ENCODE measurements at places on chromosomes 3 and 15.
A peak's percentile ranks its signal among the peaks of the same experiment; 100 is the strongest.

DNA sequence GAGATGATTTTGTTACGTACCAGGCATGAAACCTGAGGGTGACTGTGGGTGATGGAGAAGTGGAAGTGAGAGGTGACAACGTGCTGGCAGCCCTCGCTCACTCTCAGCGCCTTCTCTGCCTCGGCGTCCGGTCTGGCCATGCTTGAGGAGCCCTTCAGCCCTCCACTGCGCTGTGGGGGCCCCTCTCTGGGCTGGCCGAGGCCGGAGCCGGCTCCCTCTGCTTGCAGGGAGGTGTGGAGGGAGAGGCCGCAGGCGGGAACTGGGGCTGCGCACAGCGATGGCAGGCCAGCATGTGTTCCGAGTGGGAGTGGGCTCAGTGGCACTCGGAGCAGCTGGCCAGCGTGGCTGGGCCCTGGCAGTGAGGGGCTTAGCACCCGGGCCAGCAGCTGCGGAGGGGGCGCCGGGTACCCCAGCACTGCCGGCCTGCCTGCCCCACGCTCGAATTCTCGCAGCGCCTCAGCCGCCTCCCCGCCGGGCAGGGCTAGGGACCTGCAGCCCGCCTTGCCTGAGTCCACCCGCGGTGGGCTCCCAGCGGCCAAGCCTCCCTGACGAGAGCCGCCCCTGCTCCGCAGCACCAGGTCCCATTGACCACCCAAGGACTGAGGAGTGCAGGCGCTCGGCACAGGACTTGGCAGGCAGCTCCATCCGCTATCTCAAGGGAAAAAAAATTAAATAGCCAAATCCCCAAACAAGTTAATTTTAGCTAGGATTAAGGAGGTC is 29.7 kb upstream of the MYRIP start:
- peak; percentile 30 for DNase-seq

- DNase-seq, result no peak
Measured at GRCh38 chr15:85973584-85974347, 105.9 kb upstream of the AGBL1 start.

DNA sequence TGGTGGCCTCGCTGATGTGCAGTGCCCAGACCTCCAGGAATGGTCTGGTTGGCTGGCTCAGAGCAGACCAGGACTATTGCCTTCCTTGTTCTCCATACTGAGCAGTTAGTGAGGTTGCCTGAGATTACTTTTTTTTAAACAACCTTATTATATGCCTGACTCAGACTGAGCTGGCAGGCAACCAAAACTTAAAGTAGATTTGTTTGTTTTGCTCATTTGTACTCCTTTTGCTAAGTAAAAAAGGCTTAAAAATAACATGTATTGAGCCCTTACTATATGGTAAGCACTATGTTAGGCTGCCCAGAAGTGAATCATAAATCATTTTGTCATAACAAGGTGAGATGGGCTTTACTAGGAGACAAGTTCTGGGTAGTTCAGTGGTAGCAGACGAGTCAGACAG is 92.4 kb downstream of the GHSR start:
- DNase-seq, result no peak

- DNase-seq, result no peak
Measured at GRCh38 chr3:63124090-63124489, 154.0 kb upstream of the SYNPR start.

All from testis (tissue), 5 donors.